Activated T-helper 9 cell treated with anti-CD3 and anti-CD28 coated beads, Interleukin-2, amount 50 U/mL, for 16 hours (primary cell): ENCODE measurements at places on chromosomes 2 and 18.

- DNase-seq, result no peak
These were observed 13.4 kb downstream of the CAPN14 start for GRCh38 chr2:31203916-31204315.

GRCh38 chr18:79496237-79496977, 100.7 kb downstream of the NFATC1 start:
- no peak for DNase-seq

DNA sequence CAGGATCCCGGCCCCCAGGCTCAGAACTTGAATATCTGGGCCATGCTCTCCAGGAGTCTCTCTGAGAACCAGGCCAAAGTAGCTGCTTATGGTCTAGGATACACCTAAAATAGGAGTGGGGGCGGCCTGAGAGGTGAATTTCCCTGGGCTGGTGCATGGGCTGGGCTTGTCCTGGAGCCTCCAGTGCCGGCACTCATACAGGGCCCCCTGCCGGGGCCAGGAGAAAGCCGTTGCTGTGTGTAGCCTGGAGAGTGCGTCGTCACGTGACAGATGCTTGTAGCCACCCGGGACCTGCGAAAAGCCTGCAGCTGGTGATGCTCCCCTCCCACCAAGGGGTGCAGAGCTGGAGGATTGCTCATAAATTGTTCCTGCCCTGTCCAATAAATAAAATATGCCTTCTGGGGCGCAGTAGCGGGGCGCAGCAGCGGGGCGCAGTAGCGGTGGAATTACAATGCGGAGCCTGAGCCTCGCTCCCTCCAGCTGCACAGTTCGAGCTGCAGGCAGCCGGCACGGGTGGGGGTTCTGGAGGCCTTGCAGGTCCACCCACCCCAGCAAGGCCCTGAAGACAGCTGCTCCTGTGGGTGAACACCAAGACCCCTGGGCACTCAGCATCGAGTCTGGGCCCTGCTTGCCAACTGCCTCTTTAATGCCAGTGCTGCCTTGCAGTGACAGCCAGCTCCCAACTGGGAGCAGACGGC, 289.9 kb downstream of the NDUFA10 start:
- DNase-seq, result no peak

GRCh38 chr18:840023-840408, 28.0 kb upstream of the YES1 start:
- DNase-seq, result no peak

- no peak for DNase-seq
These were observed 32.3 kb downstream of the CYP26B1 start for GRCh38 chr2:72115110-72116080.

- no peak for DNase-seq
These were observed 440.8 kb upstream of the MYT1L start for GRCh38 chr2:2771721-2772411.

DNA sequence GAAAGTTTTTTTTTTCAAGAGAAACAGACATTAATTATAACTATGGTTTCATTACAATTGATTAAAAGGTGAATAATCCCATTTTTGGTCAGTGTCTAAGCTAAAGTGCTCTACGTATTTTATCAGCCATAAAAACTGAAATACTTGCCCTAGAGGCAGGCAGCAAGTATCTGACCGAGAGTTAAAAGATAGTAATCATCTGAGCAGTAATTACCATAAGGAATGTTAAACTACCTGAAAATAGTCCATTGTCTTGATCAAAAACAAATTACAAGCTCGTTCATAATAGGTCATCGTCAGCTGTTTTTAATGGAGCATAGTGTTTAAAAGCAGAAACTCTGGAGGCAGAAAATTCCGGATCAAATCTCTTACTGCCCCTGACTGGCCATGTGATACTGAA, 105.7 kb upstream of the ZEB2 start:
- DNase-seq, result no peak

- DNase-seq, result no peak
These were observed 318.6 kb upstream of the NT5C1B start for GRCh38 chr2:18907937-18908336.

GRCh38 chr18:26228562-26229260, 2.5 kb downstream of the TAF4B start:
- DNase-seq, result no peak

DNA sequence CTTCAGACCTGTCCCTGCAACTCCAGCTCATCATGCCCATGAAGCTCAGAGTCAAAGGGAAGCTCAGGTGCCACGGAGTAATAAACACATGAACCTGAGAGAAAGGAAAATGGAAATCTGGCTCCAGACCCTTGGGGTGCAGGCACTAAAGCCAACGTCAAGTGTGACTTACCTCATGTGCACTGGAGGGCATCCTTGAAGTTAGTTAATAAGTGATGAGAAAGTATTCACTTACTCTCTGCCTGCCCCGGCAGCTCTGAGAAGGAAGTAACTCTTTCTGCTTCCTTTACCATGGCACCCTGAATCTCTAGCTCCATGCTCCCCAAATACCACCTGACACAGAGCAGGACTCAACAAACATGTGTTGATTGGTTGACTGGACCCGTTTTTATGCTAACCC, 21.4 kb upstream of the AGAP1 start:
- DNase-seq, result no peak

DNA sequence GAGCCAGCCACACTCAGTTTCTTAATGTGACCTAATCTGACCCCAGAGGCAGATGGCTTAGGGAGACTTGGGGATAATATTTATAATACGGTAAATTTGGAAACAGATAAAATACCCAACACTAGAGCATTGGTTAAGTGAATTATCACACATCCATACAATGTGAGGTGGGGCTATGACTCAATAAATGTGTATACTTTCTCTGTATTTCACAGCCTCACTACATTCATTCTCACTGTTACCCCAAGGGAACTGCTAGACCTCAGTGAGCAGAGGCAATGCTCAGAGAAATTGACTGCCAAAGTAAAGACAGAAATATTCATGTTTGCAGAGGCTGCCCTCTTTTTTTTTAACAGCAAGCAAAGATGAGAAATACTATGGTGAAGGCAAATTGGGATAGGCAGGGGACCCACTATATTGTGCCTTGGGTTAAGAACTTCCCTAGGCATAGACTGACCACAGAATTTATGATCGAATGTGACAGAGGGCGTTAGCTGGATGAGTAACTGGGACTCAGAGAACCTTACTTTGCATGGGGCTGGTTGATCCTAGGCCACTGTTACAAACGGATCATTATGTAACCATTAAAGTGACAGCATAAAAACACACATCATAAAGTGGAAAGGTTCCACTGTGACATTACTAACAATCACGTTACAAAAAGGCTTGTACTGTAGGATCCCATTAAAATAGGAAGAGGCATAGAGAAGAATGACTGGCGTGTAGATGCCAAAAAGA, 246.0 kb upstream of the LYPD1 start:
- DNase-seq, result no peak

GRCh38 chr2:3117650-3118216, 259.9 kb downstream of the EIPR1 start:
- no peak for DNase-seq

DNA sequence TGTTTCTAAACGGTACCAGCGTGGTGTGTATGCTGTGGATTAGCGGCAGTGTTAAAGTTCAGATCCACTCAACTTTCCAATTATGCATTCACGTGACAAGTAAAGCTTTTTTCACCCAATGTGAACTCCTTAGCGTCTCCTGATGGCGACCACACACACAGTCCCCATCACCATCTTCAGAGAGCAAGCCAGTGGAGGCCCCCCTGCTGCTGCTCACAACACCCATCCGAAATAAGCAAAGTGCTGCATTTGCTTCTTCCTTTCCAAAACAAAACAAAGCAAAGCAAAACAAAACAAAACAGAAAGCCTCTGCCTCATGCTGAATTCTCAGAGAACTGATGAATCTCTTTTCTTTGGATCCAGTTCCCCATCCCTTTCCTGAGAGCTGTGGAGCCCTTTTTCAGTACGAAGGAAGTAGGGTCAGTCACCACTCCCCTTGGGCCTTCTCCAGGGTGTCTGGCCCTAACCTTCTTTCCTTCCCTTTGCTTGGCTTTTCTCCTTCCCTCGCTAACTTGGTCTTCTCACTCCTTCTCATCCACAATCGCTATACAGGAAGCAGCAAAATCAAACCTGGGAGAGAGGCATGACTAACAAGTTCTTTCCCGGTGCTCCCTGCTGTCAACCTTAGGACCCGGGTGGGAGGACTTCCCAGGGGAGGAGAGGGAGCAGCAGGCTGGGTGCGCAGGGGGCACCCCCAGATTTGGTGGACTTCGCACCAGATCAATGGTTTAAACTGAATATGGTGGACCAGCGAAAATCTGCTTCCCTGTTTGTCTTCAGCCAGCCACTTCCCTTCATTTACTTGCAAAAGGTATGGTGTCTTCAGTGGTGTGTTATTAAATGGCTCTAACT, 56.0 kb downstream of the NRP2 start:
- DNase-seq, result no peak

GRCh38 chr18:40955351-40955750, 999.7 kb upstream of the PIK3C3 start:
- DNase-seq, result no peak

DNA sequence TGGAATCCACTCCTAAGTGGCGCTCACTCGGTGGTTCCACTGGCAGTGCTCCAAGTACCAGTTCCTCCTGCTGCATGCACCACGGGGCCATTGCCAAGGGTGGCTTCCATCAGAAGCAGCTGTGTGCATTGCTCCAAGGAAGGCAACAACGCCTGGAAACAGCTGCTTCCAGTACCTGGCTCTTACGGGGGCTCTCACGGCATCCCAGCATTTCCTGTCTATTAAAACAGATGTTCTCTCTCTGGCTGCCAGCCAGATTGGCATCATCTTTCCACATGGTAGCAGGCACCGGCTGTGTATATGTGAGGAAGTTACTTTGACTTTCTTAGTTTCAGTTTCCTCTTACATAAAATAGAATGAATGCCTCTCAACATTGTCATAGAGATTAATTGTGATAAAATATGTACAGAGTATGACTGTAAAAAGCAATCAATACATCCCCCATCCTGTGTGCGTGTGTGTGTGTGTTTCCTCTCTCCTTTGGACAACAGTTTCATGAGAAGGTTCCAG, 84.9 kb downstream of the CMPK2 start:
- no peak for DNase-seq

- DNase-seq, result no peak
These were observed 2.7 kb downstream of the ST8SIA5 start for GRCh38 chr18:46754188-46754587.

GRCh38 chr2:54603357-54603756, 120.1 kb upstream of the EML6 start:
- DNase-seq, result no peak

DNA sequence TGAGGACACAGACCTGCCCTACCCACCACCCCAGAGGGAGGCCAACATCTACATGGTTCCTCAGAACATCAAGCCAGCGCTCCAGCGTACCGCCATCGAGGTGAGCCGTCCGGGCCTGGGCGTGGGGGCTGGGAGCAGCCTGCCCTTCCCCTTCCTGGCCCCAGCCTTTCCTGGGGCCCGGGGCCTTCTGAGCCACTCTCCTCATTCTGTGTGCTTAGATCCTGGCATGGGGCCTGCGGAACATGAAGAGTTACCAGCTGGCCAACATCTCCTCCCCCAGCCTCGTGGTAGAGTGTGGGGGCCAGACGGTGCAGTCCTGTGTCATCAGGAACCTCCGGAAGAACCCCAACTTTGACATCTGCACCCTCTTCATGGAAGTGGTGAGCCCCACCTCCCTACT, 157.9 kb downstream of the DYSF start:
- DNase-seq, result no peak
